Keratinocyte (primary cell): ENCODE measurements at places on chromosomes 7 and 10.
A peak's percentile ranks its signal among the peaks of the same experiment; 100 is the strongest.

- no peak for DNase-seq
Measured at GRCh38 chr10:59753267-59753666, at the start of gene MRLN. MRLN (minus strand) TSS chr10:59753455.

GRCh38 chr7:51351661-51352060, 35.1 kb upstream of the COBL start:
- no peak for DNase-seq

DNA sequence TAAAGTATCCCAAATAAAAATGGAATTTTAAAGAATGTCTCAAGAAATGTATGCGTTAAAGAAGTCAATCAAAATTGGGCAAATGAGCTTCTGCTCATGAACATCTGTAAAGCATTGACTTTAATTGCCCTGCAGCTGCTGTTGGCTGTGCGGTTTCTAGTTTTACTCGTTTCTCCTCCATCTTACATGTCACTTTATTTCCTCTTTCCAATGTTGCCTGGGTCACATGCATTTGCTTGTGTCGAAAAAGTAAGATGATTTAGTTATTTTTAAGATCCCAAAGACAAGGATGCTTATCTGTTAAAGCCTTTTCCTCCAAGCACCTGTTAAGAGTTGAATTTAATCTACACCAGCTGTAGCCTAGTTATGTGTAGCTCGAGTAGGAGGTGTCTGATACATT, 310.4 kb downstream of the EXOC4 start:
- DNase-seq: no peak

DNA sequence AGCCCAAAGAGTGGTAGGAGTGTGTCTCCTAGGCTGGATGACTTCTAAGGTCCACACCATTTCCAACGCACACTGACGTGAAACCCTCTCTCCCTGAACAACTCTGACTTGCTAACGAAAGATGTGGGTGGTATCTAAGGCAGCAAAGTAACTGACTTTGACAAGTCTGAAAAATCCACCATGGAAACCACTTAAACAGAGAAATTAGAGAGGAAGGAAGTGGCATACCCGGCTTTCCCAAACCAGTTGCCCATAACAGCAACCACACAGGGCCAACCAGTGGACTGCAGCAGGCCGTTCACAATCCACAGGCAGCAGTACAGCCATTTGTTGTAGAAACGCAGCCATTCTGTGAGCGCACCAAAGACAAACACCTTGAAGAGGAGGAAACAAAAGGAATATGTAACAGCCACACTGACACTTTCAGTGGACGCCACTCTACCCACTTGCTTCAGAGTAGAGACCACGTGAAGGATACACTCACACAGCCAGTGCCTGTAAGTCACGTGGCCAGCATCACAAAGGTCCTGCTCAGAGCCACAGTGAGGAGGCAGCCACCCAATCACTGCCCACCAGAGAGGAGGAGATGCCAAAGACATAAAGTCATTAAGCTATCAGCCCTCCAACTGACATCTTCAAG, 39.8 kb downstream of the SLC37A3 start:
- DNase-seq: no peak

- DNase-seq: no peak
Measured at GRCh38 chr10:26714415-26715136, 17.1 kb downstream of the PDSS1 start.

DNA sequence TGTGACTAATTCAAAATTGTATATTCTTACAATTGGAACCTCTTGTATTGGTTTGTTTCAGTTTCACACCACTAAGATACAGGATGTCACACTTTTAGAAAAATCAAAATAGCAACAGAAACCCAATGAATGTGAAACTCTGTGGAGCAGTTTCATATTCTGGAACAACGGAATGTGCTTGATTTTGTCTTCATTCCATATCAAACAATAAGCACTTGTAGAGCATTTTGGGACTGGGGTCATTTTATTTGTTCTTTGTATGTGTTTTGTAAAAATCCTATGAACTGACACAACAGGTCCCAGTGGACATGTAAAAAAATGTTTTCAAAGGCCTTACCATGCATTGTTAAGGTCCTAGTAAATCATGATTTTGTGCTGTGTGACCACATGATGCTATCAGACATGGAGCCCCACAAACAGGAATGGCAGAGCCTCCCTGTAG, 123.1 kb downstream of the DKK1 start:
- no peak for DNase-seq

DNA sequence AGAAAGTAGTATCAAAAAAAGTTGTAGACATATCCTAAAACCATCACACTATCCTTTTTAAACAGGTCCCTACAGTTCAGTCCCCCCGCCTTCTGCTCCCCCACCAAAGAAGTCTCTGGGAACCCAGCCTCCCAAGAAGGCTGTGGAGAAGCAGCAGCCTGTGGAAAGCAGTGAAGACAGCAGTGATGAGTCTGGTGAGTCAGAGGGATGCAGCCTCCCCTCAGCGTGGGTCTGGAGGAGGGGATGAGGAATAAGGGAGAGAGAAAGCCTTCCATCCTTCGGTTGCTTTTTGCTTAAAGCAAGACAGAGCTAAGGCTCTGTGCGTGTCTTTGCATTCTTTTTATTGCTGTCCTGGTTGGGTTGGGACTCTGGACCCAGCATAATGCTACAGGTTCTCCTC, 7.6 kb downstream of the NOLC1 start:
- DNase-seq: no peak

DNA sequence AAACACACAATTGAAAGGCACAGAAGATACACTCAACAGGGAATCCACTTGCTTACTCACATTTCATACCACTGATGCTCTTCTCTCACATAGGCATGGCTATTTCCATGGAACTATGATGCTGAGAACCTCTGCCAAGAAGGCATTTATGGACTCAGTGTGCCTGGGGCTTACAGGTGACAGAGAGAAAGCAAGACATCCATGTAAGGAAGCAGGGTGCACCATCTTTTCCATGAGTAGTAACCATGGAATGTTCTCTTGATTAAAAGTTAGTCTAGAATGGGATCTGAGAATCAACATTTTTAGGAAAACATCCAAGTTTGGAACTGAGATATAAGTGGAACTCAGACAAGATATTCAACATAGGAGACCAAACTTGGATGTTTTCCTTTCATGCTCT, 52.5 kb upstream of the MACC1 start:
- peak; percentile 7 for DNase-seq

- DNase-seq: no peak
Measured at GRCh38 chr7:158601090-158601489, 13.5 kb upstream of the PTPRN2 start.
